ENCODE measurements at places on chromosomes 16 and 17. TPM values are rescaled to one million over a fixed set of nuclear protein-coding genes. Genes with fewer than 3 reads are reported as not detected.

The CTRB2 gene
- total RNA-seq, result 18,538 TPM

DNA sequence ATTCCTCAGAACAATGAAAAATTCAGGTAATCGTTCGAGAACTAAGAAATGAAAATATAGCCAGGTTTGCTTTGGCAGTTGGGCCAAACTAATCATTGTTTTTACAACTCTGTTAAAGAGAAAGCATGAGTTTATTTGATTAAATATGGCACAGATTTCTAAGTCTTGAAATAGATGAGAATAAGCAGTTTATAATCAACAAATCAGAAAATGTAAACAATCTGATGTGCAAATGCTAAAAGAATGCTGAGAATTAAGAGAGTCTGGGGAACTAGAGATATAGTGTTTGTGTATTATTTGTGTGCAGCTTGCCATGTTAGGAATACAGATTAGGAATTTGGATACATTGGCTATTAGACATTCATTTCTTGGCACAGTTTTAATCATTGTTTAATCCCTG lies 212.5 kb downstream of the TANC2 start:
- no peak overlapping the region for H3K27ac ChIP-seq
- no peak for DNase-seq
- no peaks in the 10 kb centered on the region for H3K36me3 ChIP-seq

DNA sequence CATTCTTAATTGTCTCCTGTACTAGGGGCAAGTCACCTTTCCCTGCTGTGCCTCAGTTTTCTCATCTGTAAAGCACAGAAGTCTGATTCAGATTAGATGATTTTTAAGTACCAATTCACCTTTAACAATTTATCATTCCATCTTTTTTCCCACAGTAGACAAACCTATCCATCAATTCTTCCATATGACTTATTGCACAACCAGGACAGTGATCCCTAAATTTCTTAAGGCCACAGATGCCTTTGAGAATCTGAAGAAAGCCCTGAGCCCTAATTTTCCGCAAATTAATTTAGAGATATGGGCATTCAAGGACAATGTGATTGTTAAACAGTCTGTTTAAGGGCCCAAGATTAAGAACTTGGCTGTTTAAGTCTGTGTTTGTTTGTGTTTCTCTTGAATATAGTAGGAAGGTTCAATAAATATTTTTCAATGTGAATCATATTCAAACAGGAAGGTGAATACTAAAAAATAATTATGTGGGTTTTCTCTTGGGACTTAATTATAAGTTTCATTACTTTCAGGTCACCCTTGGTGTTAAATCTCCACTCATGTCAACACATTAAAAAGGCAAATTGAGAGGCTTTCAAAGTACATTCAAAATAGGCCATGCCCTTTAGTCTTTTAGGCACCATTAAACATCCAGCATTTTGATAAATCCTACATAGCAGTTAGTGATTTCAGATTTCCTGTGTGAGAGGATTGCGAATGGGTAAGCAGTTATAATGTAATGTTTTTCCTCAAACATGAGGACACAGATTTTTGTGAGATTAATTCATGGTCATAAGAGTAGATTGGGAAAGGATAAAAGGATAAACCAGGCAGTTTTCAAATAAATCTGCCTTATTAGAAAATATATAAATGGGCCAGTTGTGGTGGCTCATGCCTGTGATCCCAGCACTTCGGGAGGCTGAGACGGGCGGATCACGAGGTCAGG lies 34.9 kb upstream of the MMD start:
- H3K36me3 ChIP-seq, result no peaks in the 10 kb centered on the region
- H3K4me3 ChIP-seq, result no peak overlapping the region
- DNase-seq, result no peak
- H3K27me3 ChIP-seq, result no peaks in the 10 kb centered on the region

GRCh38 chr17:50424996-50425681 lies 879 bp upstream of the ACSF2 start:
- no peak for DNase-seq
- H3K4me1 ChIP-seq, result peaks cover 78% of the 10 kb centered on the region
- H3K36me3 ChIP-seq, result no peaks in the 10 kb centered on the region
- H3K4me3 ChIP-seq, result no peak overlapping the region

DNA sequence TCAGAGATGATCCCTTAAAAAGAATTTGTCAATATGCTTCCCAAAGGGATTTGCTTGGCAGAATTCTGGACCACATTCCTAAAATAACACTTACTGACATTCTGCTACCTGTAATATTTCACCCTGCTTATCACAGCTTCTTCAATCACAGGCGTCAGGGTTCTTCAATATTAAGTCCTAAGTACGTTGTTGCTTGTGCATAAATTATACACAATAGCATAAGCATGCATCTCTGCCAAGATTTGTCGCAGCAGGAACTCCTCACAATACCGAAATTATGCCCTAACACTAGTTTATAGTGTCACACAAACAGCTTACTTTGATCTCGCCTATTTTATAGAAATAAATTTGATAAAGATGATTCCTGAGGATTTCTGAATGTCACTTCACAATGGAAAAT lies 48.9 kb downstream of the UBE2G1 start:
- no peak for DNase-seq
- H3K27me3 ChIP-seq, result no peaks in the 10 kb centered on the region
- peaks cover 51% of the 10 kb centered on the region for H3K4me1 ChIP-seq
- H3K27ac ChIP-seq, result no peak overlapping the region

- H3K27me3 ChIP-seq, result no peaks in the 10 kb centered on the region
- H3K4me1 ChIP-seq, result no peaks in the 10 kb centered on the region
- H3K36me3 ChIP-seq, result no peaks in the 10 kb centered on the region
- no peak overlapping the region for H3K27ac ChIP-seq
Observed at GRCh38 chr17:20218272-20218671, 209.1 kb downstream of the SPECC1 start.

DNA sequence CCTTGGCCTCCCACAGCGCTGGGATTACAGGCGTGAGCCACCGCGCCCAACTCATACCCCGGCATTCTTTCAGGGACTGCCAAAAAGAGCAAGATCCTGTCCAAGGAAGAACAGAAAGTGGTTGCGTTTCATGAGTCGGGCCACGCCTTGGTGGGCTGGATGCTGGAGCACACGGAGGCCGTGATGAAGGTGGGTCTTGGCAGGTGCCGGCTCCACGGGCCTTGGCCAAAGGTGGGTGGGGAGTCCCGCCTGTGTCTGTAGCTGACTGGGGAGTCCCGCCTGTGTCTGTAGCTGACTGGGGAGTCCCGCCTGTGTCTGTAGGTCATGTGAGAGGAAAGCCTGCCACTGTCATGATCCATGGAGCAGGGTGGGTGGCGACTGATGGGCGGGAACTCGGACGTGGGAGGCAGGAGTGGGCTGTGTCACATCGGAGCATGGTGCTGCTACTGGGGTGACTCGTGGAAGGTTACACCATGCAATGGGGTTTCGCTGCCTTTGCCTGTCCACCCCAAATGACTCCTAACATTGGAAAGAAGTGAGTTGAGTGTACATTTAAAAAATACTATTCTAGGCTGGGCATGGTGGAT lies 10.0 kb upstream of the RPL13 start:
- no peaks in the 10 kb centered on the region for H3K36me3 ChIP-seq
- no peaks in the 10 kb centered on the region for H3K27me3 ChIP-seq
- DNase-seq, result no peak
- H3K4me3 ChIP-seq, result no peak overlapping the region

- H3K36me3 ChIP-seq, result no peaks in the 10 kb centered on the region
- no peaks in the 10 kb centered on the region for H3K27me3 ChIP-seq
- no peaks in the 10 kb centered on the region for H3K4me1 ChIP-seq
- no peak for DNase-seq
- no peak overlapping the region for H3K27ac ChIP-seq
- no peak overlapping the region for H3K4me3 ChIP-seq
Observed at GRCh38 chr16:78694414-78694813, 595.0 kb downstream of the WWOX start.

- H3K27ac ChIP-seq, result no peak overlapping the region
- H3K4me1 ChIP-seq, result no peaks in the 10 kb centered on the region
- no peaks in the 10 kb centered on the region for H3K27me3 ChIP-seq
- H3K36me3 ChIP-seq, result no peaks in the 10 kb centered on the region
- DNase-seq, result peak; percentile 41
Observed at GRCh38 chr17:41329279-41329948, 13.9 kb upstream of the KRTAP17-1 start.

DNA sequence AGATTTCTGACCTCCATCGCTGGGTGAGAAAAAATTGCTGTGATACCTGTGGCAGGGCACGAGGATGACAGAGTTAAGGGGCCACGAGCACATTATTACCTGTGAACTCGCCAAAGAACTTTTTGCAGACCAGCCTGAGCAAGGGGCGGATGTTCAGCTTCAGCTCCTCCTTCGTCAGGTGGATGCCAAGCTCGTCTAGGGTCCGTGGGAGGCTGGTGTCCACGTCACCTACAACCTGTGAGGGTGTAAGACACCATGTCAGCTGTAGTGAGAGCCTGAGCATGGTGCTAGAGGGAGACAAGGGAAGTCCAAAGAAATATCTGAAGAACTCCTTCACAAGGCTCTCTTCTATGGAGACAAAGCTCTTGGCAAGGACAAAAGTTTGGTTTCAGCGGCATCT lies 17.1 kb downstream of the HIGD1B start:
- no peak for DNase-seq
- H3K4me3 ChIP-seq, result no peak overlapping the region
- H3K4me1 ChIP-seq, result no peaks in the 10 kb centered on the region
- no peaks in the 10 kb centered on the region for H3K27me3 ChIP-seq
- H3K36me3 ChIP-seq, result peaks cover 34% of the 10 kb centered on the region
- H3K27ac ChIP-seq, result no peak overlapping the region

DNA sequence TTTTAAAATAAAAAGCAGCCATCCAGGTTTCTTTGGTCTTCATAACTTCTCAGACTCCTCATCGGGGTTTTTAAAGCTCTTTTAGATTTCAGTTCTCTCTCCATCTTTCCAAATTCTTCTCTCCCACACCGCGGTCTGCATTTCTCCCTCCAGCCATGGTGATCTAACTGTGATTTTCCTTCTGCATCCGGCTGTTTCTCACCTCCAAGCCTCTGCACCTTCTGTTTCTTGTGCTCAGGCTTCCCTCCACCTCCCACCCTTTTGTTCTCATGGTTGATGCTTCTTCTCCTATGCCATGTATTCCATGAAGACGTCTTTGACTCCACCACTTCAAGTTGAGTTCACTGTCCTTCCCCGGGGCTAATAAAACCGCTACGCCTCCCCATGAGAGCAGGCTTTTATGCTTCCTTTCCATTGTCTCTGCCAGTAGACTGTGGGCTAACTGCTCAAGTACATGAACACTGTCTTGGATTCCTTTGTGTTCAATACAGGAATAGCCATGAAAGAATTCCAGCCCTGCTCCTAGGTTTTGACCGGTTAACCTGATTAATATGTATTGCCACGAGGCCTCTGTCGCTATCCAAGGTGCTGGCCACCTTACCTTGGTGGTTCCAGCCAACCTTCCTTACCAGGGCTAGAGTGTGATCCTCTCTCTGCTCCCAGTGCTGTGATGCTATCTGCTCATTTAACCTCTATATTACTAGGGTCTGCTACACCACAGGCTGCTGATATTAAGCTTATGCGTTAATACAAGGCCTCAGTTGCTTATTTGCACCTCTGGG lies 625.1 kb downstream of the HS3ST4 start:
- no peak overlapping the region for H3K4me3 ChIP-seq
- no peaks in the 10 kb centered on the region for H3K27me3 ChIP-seq
- H3K4me1 ChIP-seq, result no peaks in the 10 kb centered on the region
- no peak overlapping the region for H3K27ac ChIP-seq
- DNase-seq, result no peak

The NOG gene
- total RNA-seq, result 3.0 TPM

The ATP2C2 gene
- 2.1 TPM for total RNA-seq

- H3K36me3 ChIP-seq, result no peaks in the 10 kb centered on the region
- no peak overlapping the region for H3K4me3 ChIP-seq
- no peak for DNase-seq
- no peak overlapping the region for H3K27ac ChIP-seq
- H3K27me3 ChIP-seq, result no peaks in the 10 kb centered on the region
Observed at GRCh38 chr16:76443973-76444372, 166.8 kb downstream of the CNTNAP4 start.

DNA sequence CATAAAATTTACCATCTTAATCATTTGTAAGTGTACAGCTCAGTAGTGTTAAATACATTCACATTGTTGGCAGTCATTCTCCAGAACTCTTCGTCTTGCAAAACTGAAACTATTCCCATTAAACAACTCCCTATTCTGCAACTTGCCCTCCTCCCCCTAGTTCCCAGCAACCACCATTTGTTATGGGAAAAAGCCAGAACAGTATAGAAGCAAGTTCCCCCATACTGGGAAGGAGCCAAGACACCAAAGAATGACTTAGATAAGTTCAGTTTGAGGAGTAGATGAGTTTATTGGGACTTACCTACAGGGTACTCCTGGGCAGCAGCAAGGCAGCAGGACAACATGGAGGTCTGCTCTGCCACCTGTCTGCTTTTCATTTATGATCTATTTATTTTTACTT lies 39.3 kb upstream of the TEKT1 start:
- no peak for DNase-seq
- H3K36me3 ChIP-seq, result no peaks in the 10 kb centered on the region
- no peak overlapping the region for H3K4me3 ChIP-seq

The RND2 gene
- 0.33 TPM for total RNA-seq

DNA sequence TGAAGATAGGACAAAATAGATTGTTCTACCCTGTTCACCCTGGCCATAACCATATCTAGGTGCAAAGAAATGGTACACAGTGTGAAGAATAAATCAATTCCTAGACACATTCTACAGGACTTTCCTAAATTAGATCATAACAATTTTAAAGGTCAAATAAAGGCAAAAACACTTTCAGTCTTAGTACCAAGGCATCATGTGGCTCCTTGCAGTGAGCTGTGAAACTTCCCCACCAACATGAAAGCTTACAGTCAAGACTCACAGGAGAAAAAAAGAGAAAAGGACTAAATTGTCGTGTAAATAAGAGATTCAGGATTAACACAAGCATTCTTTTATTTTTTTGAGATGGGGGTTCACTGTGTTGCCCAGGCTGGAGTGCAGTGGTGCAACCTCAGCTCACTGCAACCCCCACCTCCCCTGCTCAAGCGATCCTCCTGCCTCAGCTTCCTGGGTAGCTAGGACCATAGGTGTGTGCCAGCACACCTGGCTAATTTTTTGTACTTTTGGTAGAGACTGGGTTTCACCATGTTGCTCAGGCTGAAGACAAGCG lies 14.2 kb downstream of the NSMCE1 start:
- H3K4me3 ChIP-seq, result no peak overlapping the region
- no peak overlapping the region for H3K27ac ChIP-seq
- H3K4me1 ChIP-seq, result no peaks in the 10 kb centered on the region
- no peaks in the 10 kb centered on the region for H3K36me3 ChIP-seq
- DNase-seq, result no peak

GRCh38 chr17:50221266-50221863 lies 19.9 kb upstream of the COL1A1 start:
- H3K4me3 ChIP-seq, result no peak overlapping the region
- no peak overlapping the region for H3K27ac ChIP-seq
- H3K27me3 ChIP-seq, result no peaks in the 10 kb centered on the region

Data from body of pancreas (tissue), 4 donors.